ENCODE measurements at places on chromosomes 13 and 19. TPM values are rescaled to one million over a fixed set of nuclear protein-coding genes. Genes with fewer than 3 reads are reported as not detected.

- H3K4me3 ChIP-seq, result no peak overlapping the region
- no peaks in the 10 kb centered on the region for H3K27me3 ChIP-seq
- DNase-seq, result no peak
- H3K27ac ChIP-seq, result no peak overlapping the region
- no peaks in the 10 kb centered on the region for H3K36me3 ChIP-seq
These were observed 38.8 kb upstream of the TNFRSF19 start for GRCh38 chr13:23531446-23531845.

The EPN1 gene
- 122 TPM for total RNA-seq

DNA sequence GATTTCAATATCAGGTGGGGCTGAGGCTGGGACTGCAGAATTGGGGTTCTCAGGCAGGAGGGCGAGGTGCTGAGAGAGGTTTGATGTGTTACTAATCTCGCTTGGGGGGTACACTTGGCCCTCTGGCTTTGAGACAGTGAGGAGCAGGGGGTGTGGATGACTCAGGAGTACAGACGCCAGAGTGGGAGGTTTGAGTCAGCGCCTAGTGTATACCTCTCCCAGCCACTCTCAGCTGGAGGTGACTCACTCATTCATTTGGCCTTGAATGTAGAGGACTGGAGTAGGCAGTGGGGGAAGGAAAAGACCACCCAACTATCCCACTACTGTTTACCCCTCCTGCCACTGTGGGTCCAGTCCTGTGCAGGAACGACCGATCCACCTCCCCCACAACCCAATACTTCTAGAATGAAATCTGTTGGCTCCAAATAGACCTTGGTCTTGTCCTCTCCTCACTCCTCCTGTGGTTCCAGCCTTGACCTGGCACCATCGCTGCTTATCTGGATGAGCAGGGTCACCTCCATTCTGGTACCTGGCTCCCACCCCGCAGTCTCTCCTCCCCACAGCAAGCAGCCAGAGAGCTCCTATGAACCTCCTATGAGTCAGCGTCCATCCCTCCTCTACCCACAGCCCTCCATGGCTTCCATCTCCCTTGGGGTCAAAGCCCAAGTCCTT, 20.1 kb upstream of the ZNRF4 start:
- H3K36me3 ChIP-seq, result no peaks in the 10 kb centered on the region
- H3K27ac ChIP-seq, result 0 out of 2 replicates have a peak overlapping the region, but pooled peaks have one; percentile 10
- H3K4me3 ChIP-seq, result peak overlapping the region; percentile 41
- no peaks in the 10 kb centered on the region for H3K27me3 ChIP-seq
- peak; percentile 74 for DNase-seq
- peaks cover 32% of the 10 kb centered on the region for H3K4me1 ChIP-seq

The ALOX5AP gene
- not detected for total RNA-seq

DNA sequence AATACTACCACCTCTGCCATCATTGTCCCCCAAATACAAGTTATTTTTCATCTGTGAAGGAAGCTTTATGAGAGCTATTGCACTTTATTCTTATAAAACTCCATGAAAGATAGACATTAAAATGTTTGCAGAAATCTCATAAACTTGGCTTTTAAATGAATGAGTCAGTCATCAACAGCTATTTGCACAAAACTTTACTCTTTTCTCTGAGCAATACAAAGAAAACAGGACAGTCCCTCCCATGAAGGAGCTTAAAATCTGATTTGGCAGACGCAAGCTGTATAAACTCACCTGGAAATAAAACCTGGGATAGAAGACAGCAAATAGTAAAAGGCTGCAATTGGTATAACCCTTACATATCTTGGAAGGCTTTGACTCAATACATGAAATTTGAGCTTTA, 16.6 kb upstream of the RCBTB1 start:
- H3K27me3 ChIP-seq, result no peaks in the 10 kb centered on the region
- DNase-seq, result no peak
- no peak overlapping the region for H3K4me3 ChIP-seq
- H3K4me1 ChIP-seq, result peaks cover 5% of the 10 kb centered on the region

- H3K27me3 ChIP-seq, result peaks cover 17% of the 10 kb centered on the region
- H3K4me3 ChIP-seq, result no peak overlapping the region
- H3K4me1 ChIP-seq, result peaks cover 3% of the 10 kb centered on the region
- peak; percentile 35 for DNase-seq
These were observed 108.9 kb downstream of the DNAJC15 start for GRCh38 chr13:43132257-43132656.

- H3K4me3 ChIP-seq, result no peak overlapping the region
- DNase-seq, result no peak
- H3K27ac ChIP-seq, result no peak overlapping the region
- H3K27me3 ChIP-seq, result no peaks in the 10 kb centered on the region
- H3K36me3 ChIP-seq, result peaks cover 20% of the 10 kb centered on the region
These were observed 18.7 kb downstream of the MLLT1 start for GRCh38 chr19:6260912-6261650.

GRCh38 chr13:59750860-59751259, 412.9 kb downstream of the DIAPH3 start:
- no peak for DNase-seq

Data from HCT116 (cell line).